ENCODE measurements at places on chromosomes 3 and 15. TPM values are rescaled to one million over a fixed set of nuclear protein-coding genes. Genes with fewer than 3 reads are reported as not detected.

The NDUFB4 gene
- 333 TPM for total RNA-seq

The TNIK gene
- total RNA-seq: 38.2 TPM

DNA sequence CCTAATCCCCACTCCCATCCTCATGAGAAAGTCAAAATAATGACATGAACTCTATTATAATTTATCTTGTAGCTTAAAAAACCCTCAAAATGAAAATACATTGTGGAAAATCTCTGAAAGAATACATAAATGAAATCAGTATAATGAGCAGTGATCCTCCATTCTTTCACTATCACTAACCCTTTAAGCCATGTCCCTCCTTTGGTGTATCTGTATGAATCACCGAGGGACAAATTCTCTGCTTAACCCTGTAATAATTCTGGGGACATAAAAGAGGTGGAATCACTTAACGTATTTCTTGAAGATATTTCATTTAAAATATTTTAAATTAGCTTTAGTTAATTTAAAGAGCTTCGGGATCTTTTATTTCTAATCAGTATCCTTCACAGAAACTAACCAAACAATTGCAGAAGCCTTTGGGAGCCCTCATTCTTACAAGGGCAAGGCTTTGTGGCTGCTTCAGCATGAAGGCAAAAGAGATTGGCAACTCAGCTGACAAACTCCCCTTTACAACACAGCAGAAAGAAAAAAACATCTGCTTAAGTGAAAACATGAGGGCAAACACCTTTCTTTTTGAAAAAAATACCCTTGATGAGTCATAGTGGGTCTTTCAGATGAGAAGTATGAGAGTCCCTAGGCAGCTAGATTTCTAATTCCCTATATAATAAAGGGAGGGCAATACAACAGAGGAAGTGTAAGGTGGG is 44.0 kb upstream of the ALCAM start:
- DNase-seq: no peak

The SLC22A13 gene
- 0.17 TPM for total RNA-seq

- DNase-seq: no peak
These were observed 2.9 kb downstream of the IFT57 start for GRCh38 chr3:108219336-108219735.

DNA sequence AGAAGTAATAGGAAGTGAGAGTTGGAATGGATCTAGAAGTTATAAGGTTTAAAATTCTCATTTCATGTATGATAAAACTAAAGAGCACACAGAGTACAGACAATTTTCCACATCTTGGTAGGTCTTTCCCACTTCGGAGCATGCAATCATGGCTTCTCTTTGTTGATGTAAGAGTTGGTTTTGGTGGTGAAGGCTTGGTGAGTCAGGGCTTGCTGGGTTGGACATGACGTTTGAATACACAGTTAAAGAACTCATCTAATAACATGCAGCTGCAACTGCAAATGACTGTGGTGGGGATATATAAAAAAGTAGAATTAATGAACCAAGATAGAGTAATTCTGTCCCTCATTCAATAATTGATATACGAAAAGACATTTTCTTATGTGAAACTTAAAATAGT is 39.5 kb upstream of the GRM7 start:
- DNase-seq: no peak

- DNase-seq: peak; percentile 7
These were observed 18.3 kb downstream of the OSBPL10 start for GRCh38 chr3:31962801-31963205.

The CTXN2 gene
- not detected for total RNA-seq

The NPAP1 gene
- not detected for total RNA-seq

The KNL1 gene
- 0.17 TPM for total RNA-seq

GRCh38 chr15:82312586-82313349 is 36.5 kb downstream of the GOLGA6L10 start:
- no peak for DNase-seq

DNA sequence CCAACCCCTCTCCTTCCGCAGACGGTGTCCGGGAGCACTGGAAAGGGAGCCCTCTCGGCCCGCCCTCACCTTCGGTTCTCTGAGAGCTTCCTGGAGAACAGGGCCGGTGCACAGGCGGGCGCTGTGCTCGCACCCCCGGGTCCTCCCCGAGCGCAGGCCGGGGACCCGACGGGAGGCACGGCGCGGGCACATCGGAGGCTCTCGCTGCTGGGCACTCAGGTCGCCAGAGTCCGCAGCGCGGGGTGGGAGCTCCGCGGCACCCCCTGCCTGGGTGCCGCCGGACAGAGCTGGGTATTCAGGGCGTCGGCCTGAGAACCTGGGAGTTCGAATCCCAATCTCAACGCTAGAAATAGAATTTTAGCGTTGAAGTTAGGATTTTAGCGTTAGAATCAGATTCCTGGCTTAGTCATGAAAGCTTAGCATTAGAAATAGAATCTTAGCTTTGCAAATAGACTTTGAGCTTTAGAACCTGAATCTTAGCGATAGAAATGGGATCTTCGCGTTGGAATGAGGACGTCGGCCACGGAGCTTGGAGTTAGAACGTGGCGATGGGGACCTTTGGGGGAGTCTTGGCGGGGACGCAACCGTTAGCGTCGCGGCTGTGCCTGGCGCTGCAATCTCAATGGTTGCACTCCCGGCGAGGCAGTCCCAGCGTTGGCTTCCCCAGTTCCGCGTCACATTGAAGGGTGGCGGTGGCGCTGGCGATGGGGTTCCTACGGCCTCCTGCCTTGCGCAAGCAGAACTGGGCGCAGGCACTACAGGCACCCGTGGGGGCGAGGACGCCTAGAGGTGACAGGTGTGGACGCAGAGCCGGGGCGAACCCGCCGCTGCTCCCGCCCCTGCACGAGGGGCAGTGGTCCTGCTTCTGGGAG is 549 bp downstream of the TRH start:
- DNase-seq: no peak

The INKA1 gene
- 3.5 TPM for total RNA-seq

The RPP14 gene
- total RNA-seq: 10.1 TPM

The APOD gene
- total RNA-seq: 591 TPM

- DNase-seq: no peak
These were observed 612.8 kb downstream of the ZPLD1 start for GRCh38 chr3:103047640-103048039.

- peak; percentile 94 for DNase-seq
These were observed 10.9 kb downstream of the TM2D3 start for GRCh38 chr15:101641129-101641764.

DNA sequence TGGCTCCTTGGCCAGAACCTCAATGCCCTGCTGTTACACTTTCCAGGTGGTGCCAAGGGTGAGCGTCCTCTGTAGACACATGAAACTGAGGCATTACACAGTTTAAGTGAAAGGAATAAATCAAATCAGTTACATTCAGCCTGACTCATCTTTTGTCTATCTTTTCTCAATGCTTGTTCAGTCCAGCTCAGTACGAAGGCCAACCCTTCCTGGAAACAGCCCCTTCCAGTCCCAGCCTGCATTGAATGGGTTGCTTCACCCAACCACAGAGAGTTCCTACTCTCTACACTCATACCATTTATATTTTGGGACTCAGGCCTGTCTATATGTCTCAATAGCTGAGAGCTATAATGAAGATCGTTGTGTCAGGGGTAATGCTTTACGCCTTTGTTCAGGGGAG is 363.6 kb downstream of the RORA start:
- no peak for DNase-seq

GRCh38 chr3:123392368-123392767 is 56.5 kb downstream of the ADCY5 start:
- DNase-seq: no peak

DNA sequence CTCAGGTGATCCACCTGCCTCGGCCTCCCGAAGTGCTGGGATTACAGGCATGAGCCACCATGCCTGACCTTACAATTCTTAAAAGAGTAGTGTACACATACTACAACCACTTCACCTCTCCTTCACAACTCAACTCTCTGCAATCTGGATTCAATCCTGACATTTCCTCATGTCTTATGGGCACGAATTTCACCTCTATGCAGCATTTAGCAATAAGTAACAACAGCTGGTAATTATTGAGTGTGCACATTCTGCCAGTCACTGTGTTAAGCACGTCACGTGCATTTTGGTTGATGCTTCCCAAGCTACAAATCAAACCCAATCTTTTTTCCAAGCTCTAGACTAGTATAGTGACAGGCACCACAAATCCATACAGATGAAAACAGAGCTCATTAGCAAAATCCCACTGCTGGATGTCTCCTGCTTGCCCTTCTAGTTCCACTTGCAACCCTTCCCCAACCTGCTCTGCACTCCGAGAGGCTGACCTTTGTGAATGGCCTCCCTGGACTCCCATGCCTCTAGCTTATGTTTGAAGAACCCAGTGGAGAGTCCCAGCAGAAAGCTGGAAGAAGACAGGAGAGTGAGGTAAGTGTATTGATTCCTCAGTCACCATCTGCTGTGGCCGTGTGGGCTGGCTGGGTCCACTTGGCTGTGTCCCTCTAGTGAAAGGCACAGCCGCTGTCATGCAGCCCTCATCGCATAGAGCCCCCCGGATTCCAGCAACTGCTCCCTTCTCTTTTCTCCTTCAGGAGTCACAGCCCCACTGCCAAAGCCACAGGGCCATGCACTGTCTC is 176.5 kb downstream of the MEX3B start:
- DNase-seq: peak; percentile 60

The SPESP1 gene
- total RNA-seq: 5.8 TPM

The ISLR2 gene
- total RNA-seq: 1.2 TPM

GRCh38 chr3:145133281-145133680 is 1027.7 kb downstream of the PLOD2 start:
- no peak for DNase-seq

DNA sequence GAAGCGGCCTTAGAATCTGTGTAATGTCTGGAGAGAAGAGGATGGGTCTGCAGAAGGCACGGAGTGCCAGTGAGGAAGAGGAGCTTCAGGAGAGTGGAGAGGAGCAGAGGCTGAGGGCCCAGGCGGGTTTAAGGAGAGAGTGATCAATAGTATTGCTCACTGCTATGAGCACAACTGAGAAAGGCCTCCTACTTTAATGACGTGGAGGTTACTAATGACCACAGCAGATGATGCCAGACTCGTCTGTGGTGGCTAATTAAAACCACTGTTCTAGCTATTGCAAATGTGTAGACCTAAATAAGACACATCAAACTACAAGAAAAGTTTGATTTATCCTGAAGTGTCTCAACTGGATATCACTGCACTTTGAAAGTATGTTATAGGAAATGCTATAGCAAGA is 33.2 kb downstream of the MTMR10 start:
- DNase-seq: no peak

DNA sequence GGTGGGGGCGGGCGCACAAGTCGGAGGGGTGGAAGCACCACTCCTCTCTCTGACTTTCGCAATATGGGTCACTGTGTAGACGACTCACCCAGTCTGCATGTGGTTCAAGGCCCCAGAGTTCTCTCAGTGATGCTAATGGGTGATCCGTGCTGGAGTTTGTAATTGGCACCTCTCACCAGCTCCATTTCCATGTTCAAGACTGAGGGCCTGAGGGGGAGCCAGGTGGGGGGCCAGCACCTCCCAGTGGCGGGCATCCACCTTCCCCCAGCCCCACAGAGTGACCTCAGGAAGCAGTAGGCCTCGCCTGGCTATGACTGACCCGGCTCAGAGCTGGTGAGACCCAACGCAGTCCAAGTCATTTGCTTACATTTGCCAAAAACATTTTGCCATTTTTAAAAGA is 230.0 kb upstream of the ST8SIA2 start:
- no peak for DNase-seq

DNA sequence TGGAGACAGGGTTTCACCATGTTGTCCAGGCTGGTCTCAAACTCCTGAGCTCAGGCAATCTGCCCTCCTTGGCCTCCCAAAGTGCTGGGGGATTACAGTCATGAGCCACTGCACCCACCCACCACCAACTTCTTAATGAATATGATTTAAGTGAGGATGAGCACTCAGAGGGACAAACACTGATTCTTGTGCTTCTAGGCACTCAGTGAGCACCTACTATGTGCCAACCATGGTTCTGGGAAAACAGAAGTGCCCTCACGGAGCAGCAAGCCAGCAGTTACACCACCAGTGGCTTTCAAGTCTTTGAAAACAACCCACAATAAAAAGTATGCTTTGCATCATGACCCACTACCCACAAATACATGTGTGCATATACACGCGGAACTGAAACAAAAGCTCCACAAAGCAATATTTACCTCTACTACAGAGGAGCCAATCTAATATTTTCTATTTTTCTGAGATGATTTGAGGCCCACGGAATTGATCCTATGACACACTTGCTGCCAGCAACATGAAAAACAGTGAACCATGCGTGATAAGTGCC is 91.9 kb downstream of the MEGF11 start:
- no peak for DNase-seq

DNA sequence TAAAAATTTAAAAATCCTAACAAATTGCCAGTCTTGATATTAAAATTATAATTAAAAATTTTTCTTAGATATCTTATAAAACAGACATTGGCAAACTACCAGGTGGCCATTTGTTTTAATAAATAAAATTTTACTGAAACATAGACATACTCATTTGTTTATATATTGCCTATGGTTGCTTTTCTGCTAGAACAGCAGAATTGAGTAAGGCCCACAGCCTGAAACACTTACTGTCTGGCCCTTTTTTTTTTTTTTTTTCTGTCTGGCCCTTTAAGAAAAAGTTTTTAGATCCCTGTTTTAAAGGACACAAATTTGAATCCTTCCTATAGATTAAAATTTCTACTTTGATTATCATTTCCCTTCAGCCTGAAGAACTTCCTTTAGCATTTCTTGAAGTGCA is 60.5 kb upstream of the CTDSPL2 start:
- DNase-seq: no peak

DNA sequence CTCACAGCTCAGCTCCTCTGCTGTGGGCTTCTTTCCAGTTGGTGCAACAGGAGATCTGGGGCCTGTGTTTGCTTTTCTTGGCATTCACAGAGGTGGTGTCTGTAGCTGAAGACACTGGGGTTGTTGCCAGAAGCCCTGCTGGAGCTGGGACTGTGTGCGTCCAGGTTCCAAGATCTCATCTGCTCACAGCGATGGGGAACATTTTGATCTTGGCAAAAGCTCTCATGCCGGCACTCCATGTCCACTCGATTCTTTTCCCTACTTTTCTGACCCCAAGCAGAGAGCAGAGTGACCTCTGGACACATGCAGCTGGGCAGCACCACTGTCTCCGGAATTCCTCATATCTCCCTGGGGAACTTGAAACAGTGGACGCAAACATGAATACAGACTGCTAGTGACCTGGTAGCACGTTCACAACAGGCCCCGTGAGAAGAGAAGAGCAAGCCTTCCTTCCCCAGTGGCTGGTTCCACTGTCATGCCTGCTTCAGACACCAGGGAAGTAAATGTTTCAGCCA is 36.1 kb upstream of the MECOM start:
- peak; percentile 95 for DNase-seq

The THPO gene
- total RNA-seq: 0.83 TPM

The ZNF80 gene
- not detected for total RNA-seq

DNA sequence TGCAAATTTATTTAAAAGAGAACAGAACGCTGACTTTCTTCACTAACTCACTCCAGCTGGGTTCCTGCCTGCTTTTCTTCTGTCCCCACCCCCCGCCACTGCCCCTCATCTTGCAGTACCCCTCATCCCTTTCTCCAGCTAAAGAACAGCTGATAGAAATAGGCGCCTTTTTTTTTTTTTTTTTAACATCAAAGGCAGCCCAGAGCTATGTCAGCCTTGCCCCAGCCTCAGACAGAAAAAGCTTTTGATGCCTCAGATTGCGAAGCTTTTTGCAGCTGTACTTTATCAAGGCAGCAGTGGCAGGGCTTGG is 1.8 kb downstream of the CADPS start:
- DNase-seq: no peak
